ENCODE measurements at places on chromosomes 13 and 19.

- DNase-seq = no peak
These were observed 340.0 kb downstream of the DNAJC15 start for GRCh38 chr13:43363156-43363953.

DNA sequence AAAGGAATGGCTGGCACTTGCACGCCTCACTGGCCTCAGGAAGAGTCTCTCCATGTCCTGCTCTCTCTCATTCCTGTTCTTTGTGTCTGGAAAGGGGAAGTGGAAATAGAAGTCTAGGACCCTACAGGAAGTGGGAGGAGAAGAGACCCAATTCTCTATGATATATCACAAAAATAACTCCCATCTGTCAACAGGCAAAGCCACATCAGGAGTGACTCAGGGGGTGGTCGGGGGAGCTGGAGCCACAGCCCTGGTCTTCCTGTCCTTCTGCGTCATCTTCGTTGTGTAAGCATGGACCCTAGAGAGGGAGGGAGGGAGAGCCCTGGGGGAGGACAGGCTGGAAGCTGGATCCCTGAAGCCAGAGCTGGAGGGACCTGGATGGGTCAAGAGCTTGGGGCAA lies 3.0 kb downstream of the SIGLEC9 start:
- no peak for DNase-seq

DNA sequence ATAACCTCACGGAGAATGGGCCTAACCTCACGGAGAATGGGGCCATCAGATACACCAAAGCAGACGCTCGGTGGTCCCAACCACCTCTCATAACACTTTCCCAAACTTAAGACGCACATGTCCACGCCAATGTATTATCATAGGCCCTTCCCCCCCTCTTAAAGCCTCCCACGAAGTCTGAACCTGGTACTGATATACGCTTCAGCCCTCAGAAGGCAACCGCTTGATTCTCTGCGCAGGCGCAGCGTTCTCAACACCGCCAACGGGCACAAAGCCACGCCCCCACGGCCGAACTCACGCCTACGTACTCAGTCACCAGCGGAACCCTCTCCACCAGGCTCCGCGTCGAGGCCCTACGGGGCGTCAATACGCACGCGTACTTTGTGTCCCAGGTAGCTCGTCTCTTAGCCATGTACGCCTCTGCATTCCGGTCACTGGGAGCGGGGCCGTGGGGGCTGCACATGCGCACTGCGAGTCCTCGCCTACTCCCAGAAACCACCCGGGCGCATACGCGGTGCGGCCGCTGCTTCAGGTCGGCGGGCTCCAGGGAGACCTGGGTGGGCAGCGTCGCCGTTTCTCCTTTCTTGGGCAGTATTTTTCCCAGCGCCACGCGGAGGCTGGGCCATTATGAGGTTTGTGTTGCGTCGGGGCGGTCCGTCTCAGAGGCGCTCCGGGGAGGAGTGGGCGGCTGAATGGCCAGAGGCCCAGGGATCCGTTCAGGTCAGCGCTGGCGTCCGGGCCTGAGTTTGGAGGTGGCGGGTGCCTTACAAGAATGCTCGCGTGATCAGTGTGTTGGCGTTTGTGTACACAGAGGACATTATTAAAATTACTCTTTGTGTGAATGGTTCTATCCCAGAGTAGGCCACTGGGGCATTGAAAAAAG lies 25.3 kb downstream of the ZNF582 start:
- peak; percentile 65 for DNase-seq

DNA sequence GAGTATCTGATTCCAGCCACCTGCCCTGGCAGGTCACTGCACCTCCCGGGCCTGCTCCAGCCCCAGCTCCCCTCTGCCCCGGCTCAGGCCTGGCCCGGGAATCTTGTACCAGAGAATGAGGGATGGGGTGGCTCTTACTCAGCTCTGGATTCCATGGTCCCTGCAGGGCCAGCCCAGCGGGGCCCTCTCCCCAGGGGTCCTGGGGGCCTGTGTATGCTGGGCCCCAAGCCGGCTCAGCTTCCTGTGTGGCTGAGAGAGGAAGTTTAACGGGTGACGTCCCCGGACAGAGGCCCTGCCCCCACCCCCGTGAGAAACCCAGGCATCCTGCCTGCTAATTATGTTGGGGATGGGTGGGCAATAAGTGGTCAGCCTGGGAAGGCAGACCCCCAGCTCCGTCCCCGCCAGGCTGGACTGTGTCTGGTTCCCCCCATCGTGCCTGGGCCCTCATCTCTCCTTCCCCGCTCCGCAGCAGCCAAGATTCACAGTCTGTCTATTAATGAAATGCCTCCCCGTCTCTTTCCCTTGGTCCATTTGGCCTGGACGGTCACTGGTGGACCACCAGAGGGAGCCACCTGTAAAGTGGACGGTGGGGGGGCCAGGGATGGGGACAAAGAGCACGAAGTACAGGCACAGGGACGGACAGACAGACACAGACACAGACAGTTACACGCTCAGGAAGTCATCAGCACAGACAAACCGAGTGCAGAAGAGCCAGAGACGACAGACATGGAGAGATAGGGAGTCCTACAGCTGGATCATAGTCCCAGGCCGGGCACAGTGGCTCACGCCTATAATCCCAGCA lies at the start of gene DENND1C:
TSS of gene DENND1C (minus strand) at position 247 of the 802 bp plus-strand sequence. CDS start at position 155, 92 bp downstream.
- DNase-seq = peak; percentile 85

DNA sequence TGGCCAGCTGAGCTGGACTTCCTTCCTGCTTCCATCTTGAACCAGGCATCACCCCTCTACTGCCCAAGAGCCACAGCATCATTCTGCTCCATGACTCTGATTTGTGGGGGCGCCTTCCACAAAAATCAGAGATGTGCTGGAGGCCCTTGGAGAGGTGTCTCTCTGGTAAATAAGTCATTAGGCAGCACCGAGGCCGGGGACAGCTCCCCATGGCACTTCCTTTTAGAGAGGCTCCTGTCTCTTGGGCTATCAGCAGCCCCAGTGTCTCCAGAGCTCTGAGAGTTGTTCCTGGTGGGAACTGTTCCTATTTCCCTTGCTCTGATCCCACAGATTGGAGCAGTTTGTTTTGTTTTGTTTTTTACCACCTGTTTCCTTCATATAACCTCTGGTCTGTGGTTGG lies 19.9 kb downstream of the NWD1 start:
- DNase-seq = no peak

DNA sequence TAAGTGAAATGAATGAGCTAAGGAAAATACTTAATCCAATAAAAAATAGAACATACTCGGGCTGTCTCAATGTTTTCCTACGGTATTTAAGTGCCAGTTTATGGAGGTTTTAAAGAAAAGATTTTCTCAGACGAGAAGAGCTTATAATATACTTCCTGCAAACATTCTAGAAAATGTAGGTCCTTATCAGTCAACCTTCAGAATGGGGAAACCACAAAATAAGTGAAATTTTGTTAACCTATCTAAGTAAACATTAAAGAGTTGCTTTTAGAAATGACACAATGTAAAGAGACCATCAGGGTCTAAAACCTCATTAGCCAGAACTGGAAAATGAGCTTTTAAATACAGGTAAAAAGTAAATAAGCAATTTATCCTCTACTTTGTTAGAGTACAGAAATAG lies 12.1 kb downstream of the MIR17HG start:
- DNase-seq = no peak

DNA sequence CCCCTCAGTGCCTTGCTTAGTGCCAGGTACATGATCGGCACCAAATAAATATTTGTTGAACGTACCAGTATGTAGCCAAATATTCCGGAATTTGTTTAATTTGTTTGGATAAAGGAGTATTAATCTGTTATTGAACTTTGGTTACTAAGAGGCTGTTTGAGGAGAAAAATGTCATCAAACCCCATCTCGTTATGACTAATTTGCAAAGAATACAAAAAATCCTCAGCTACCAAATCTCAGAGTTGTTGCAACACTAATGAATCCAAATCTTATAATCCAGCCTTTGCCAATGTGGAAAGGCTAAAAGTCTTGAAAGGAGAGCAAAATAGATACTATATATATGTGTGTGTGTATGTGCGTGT lies 79.5 kb downstream of the KLF5 start:
- DNase-seq = no peak

DNA sequence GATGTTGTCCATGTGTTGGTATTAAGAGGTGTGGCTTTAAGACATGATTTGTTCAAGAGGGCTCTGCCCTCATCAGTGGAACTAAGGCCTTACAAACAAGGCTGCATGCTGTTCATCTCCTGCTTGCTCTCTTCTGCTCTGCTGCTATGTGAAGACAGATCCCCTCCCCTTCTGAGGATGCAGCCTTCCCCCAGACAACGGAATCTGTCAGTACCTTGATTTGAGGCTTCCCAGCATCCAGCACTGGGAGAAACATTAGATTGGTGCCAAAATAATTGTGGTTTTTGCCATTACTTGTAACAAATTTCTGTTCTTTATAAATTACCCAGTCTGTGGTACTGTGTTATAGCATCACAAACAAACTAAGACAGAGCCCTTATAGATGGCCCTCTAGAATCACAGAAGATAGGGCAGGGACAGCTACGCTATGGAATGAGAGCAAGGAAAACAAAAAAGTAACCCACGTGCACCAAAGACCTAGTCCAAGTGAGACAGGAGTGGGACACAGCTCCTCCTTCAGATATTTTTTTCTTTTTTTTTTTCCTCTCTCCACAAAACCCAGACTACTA lies 151.5 kb upstream of the RXFP2 start:
- DNase-seq = no peak

- peak; percentile 64 for DNase-seq
These were observed 192.1 kb upstream of the TSC22D1 start for GRCh38 chr13:44768239-44768638.

DNA sequence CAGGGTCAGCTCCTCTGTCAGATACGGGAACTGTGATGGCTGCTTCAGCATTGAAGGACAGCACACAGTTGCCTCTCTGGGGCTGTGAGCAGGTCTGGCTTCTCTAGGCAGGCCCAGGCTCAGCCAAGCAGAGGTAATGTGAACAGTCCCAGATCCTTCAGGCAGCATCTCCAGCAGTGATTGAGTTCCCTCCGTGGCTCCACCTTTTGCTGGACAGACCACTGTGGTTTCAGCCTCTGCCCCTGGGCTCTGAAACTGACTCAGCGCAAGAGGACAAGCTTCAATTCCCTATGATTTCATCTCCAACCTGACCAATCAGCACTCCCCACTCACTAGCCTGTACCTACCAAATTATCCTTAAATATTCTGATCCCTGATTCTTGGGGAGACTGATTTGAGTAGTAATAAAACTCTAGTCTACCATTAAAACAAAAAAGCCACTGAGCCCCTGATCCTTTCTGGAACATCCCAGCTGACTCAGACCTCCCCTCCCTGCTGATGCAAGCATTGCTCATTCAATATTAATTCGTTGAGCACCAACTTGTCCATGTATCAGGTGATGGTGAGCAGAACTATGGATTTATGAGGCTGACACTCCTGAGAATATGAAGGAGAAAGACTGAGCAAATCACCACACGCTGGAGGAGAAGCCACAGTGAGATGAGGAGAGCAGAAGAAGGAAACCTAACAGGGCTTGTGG lies 16.7 kb downstream of the GSX1 start:
- DNase-seq = no peak

DNA sequence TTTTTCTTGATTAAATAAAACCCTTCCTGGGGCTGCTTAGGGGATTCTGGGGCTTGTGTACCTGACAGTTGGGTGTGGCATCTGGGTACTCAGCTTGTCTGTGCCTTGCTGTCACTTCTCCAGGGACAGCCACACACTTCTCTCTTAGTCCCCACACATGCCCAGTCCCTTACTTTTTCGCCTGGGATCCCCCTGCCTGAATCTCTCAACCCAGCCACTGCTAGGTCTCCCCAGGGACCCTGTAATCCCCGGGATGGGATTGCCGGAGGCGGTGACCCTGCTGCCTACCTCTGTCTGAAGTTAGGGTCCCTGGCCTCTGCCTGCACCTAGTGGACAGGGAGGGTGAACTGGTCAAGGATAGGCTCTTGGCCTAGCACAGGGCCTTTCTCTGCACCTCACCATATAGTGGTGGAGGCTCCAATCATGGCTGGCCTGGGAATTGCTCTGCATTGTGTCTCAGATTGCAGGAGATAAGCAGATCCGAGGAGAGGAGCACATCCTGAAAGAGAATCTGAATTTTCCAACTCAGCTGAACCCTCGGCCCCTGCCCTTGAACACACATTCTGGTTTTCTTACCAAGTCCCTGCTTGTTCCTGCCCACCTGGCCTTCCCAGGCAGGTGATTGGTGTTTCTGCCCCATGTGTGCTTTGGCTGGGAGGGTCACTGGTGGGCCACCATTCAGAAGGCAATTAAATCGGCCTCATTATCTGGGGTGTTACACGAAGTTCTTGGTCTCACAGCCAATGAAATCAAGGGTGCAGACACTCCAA lies 8.7 kb upstream of the ZNF492 start:
- DNase-seq = no peak

GRCh38 chr19:34260771-34261173 lies 6.4 kb downstream of the GARRE1 start:
- DNase-seq = no peak

DNA sequence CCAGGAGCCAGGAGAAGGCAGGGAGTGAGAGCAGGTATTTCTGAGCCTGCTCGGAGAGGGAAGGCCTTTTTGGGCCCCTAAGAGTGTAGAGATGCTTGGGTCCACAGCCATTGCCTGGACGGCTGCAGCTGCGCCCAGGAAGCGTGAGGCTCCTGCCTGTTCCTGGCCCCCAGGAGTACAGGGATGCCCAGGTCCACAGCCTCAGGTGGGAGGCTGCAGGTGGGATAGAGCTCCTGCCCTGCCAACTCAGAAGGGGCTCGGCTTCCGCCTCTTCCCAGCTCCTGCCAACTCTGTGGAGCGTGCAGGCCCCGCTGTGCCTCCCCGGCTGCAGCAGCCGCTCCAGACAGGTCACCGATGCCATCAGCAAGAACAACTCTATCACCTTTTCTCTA lies 351.0 kb upstream of the PCDH20 start:
- no peak for DNase-seq

GRCh38 chr19:16559780-16560276 lies 12.4 kb downstream of the SLC35E1 start:
- DNase-seq = no peak

GRCh38 chr19:5567360-5567969 lies at the start of gene TINCR:
Gene TINCR (minus strand): TSS chr19:5567953.
- DNase-seq = no peak

DNA sequence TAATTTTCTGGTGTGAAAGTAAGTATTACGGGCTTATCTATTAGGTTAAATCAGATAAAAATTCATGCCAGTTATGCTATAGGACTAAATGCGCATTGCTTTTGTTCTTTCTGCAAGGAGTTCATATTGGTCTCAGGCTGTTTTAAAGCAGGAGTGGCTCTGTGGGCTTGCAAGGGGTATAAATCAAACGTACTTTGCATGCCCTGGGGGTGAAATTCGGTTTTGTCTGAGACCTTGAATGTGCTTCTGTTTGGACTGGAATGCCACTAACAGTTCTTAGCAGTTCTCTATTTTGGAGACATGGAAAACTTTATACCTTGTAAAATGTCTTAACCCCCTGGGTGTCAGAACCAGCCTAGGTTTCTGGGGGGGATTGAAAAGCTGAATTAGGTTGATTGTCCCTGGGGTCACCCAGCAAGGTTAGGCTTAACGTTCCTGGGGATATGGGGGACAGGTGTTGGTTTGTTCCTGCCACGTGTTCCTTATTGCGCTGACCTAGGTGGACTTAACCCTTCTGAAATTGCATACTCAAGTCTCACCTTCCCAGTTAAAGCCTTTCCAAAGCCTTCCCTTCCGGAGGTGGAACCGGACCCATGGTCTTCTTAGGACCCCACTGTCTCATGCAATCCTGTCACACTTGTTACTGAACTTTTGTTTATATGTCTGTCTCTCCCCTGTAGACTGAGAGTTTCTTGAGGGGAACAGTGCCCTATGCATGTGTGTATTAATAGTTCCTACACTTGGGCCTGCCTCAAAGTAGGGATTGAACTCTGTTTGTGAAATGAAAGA lies 182.2 kb downstream of the LMO7 start:
- DNase-seq = no peak

GRCh38 chr13:67754012-67754411 lies 523.9 kb upstream of the PCDH9 start:
- DNase-seq = no peak

Measured in activated CD4-positive, alpha-beta T cell treated with anti-CD3 and anti-CD28 coated beads, Interleukin-2, Interleukin-6, amounts not matched to agents 100 ng/mL and 50 ng/mL, durations not matched to agents 16 hours and 8 hours (primary cell).